ELF-1 (cell line): ENCODE measurements at places on chromosomes 2 and 18.

- no peak for DNase-seq
These were observed 192.6 kb upstream of the HDAC4 start for GRCh38 chr2:239593455-239593854.

- no peak for DNase-seq
These were observed 260.5 kb downstream of the TNS1 start for GRCh38 chr2:217742276-217742675.

- no peak for DNase-seq
These were observed 203.4 kb downstream of the TGIF1 start for GRCh38 chr18:3653263-3653850.

DNA sequence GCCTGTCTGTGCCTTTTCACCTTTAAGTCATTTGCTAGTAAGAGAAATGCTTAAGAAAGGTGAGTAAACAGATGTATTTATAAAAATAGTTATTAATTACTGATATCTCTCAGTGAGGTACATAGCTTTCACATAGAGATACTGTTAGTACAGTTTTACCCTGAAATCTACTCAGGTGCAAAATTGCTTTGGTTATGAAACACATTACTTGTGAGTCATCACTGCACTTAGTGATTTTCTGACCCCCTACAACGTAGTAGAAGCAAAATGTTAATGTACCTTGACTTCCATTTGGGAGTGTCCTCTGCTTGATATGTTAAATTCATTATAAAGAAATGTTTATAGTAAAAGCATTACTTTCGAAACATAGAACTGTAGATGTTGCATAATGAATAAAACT is 6.5 kb downstream of the GLS start:
- DNase-seq: no peak

- DNase-seq: no peak
These were observed 3.8 kb downstream of the LBH start for GRCh38 chr2:30235008-30235655.

DNA sequence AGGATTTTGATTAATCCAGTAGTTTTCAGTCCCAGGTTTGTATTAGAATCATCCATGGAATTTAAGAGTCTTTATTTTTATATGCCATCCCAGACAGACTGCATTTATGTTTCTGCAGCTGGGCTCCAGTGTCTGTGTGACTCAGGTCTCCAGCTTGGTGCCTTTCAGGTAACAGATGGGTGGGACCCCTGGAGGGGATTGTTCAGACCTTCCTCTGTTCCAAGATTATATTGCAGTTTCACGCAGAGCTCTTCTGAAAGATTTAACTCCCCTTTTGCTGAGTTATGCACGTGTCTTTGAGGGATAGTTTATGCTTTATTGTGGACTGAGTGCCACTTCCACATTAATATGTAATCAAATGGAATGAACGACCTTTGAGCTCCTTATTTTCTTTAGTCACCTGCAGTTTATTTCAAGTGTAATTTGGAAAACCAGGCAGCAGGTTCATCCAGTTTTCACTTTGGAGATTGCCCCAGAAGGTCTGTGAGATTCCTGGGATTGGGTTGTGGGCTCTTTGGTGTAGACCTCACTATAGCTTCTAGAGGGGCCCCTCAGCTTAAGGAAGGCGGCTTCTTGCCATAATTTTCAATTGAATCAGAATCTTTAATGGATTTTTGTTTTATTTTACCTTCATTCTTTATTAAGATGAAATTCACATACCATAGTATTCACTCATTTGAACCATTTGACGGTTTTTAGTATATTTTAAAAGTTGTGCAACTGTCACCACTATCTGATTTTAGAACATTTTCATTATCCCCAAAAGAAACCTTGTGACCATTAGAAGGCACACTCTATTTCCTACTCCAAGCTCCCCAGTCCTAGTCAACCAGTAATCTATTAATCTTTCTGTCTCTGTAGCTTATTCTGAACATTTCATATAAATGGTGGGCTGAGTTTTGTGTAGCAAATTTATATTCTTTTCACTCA is 135.0 kb downstream of the WDSUB1 start:
- no peak for DNase-seq

DNA sequence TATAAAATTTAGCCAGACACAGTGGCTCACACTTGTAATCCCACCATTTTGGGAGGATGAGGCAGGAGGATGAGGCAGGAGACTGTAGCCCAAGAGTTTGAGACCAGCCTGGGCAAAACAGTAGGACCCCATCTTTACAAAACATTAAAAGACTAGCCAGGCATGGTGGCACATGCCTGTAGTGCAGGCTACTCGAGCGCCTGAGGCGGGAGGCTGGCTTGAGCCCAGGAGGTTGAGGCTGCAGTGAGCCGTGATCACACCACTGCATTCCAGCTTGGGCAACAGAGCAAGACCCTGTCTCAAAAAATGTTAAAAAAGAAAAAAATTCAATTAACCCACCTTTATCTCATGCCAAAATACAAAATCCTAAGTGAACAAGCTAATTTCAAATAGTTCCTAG is 4.0 kb downstream of the REV1 start:
- DNase-seq: peak; percentile 58

DNA sequence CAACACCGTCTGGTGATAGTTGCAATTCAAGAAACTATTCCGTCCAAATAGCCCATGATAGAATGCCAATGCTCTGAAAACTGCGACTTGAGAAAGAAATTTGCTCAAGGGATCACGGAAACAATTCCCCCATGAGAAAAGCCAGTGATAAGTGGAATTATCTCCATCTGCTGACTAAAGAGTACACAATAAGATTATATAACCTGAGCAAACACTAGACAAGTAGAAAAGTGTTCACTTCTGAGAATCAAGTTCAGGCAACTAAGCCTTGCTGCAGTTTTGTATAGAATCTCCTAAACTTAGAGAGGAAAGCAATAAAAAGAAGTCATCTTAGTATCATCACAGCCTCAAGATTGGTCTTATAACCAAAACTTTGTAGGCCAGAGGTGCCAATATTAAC is 336.3 kb upstream of the NRXN1 start:
- no peak for DNase-seq

DNA sequence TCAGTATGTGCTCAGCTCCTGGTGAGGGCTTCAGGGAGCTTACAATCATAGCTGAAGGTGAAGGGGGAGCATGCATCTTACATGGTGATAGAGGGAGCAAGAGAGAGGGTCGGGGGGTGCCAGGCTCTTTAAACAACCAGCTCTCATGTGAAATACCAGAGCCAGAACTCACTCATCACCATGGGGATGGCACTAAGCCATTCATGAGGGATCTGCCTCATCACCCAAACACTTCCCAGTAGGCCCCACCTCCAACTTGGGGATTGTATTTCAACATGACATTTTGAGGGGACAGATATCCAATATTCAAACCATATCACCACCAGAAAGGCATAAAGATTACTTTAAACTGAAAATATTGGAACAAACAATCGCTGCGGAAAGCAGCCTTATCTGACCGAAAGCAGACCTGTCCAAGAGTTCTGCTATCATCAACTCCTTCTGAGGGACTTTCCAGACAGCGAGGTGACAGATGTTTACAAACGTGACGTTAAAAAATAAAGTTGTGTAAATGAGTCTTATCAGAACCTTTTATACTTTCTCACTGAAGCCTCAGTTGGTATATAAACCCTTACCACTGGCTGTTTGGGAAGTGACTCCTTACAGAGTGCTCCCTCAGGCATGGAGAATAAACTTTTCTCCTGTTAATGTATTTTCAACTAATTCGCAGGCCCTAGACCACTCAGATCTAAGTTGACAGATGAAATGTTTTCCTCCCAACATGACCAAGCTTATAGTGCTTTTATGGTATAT is 35.5 kb upstream of the PTH2R start:
- DNase-seq: no peak

- DNase-seq: no peak
These were observed 100.8 kb downstream of the MRPS9 start for GRCh38 chr2:105138643-105139042.

- no peak for DNase-seq
These were observed 1609.3 kb upstream of the ZEB2 start for GRCh38 chr2:146129231-146129630.

GRCh38 chr2:156459720-156460119 is 23.5 kb downstream of the GPD2 start:
- no peak for DNase-seq

GRCh38 chr18:51617167-51617566 is 419.7 kb upstream of the MEX3C start:
- no peak for DNase-seq

DNA sequence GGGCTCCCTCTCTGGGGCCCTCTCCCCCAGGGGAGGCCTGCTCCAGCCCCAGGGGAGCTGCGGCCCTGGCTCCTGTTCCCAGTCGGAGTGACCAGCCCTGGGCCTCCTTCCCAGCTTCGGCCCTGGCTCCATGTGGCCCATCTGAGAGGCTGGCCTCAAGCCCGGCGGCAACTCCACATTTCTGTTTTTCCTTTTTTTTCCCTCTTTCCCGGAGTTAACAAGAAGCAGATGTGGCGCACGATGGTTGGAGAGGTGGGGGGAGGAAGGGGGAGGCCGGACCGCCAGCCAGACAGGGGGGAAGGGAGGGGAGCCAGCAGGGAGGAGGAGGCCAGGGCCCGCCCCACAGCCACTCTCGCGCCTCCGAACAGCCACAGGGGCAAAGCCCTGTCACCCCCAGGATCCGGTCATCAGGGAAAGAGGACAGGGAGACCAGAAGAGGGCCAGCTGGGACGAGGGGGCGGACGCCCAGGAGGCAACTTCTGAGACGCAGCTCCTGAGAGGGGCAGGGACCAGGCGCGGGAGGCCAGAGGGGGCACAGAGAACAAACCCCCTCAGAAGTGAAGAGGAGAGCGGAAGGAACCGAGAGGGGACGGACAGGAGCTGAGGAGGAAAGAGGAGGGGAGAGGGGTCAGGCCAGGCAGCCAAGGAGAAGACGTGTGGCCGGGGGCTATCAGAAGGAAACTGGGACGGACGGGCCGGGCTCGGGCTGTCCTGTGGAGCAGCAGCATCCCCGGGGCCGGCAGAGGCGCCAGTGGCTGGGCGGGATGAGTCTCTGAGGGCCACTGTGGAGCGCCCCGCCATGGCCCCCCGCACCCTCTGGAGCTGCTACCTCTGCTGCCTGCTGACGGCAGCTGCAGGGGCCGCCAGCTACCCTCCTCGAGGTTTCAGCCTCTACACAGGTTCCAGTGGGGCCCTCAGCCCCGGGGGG is at the start of gene EMILIN1:
EMILIN1 (plus strand) TSS at position 349 of the 928 bp plus-strand sequence; CDS start at position 800, 451 bp downstream.
- DNase-seq: no peak

- no peak for DNase-seq
These were observed 24.3 kb downstream of the PTMA start for GRCh38 chr2:231732604-231733003.

DNA sequence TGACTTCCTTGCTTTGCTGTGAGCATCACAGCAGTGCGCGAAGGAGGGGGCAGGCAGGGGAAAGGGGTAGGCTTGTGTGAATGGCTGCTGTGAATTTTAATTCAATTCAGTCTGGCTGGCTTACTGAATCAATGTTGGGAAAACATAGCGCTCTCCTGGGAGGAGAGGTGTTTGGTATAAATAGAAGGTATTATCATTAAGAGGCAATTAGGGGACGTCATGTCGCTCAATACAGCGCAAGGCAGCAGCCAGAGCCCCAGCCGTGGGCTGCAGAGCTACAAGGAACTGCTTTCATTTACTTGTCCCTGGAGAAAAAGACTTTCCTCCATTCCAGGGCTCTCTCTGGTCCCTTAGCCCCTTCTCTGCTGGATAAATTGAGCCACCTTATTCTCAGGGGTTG is 181.4 kb upstream of the MSH6 start:
- DNase-seq: peak; percentile 34

- DNase-seq: no peak
These were observed 292.3 kb upstream of the CHAC2 start for GRCh38 chr2:53475321-53475720.

- DNase-seq: peak; percentile 61
These were observed 100.4 kb upstream of the SLC1A4 start for GRCh38 chr2:64888591-64889309.

- no peak for DNase-seq
These were observed 70.4 kb upstream of the TWIST2 start for GRCh38 chr2:238777369-238778067.

DNA sequence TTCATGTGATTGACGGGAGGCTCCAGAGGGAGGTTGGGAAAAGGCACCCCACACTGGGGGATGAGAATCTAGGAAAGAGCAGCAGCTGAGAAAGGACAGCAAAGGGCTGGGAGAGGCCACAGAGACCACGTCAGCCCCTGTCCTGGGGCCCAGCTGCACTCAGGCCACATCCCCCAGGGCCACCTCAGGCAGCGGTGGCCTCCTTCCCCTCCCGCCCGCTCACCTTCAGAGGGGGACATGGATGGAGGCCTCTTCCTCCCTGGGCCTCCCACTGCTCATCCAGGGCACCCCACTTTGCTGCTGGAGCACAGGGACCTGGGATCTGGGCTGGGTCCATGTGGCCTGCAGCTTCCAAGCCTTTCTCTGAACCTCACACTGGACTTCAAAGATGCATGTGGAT is 199.8 kb upstream of the HDAC4 start:
- DNase-seq: no peak

- no peak for DNase-seq
These were observed 75.1 kb downstream of the POLE4 start for GRCh38 chr2:75033516-75033915.

GRCh38 chr2:29780906-29781305 is 140.5 kb downstream of the ALK start:
- no peak for DNase-seq

DNA sequence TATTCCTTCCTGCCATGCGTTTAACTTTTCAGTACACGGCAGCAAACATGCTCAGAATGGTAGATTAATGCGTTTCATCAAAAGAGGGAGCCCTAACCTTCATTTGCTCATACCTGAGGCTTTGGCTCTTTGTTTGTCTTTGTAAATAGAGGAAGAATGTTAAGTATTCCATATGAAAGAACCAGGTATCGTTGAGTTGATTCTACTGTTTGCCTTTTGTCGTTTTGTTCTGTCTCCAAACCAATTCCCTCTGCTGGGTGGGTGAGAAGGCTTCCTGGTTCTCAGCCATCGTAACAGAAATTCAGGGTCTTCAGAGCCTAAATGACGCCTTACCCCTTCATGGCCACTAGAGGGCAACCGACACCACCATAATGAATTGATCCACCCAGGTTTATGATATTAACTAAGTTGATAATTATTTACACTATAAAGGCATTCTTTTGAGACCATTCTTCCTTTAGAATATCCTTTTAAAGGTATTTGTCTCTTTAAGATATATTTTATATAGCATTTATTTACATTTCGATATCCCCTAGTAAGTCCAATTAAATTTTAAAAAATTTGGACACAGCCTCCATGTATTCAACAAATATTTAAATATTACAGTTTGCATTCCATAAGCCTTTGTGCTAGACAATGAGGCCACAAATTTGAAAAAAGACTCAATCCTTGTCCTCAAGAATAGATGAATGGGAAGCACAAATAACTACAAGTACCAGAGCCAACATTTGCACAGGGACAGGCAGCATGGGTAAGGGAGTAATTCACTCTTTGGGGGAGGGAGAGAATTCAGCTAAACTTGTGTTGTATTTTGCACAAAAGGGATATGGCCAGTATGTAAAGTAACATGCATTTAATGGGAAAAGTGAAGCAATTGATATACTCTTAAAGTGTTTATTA is 48.1 kb downstream of the TIMM21 start:
- DNase-seq: peak; percentile 80

GRCh38 chr18:6004119-6004518 is 108.8 kb upstream of the TMEM200C start:
- no peak for DNase-seq

GRCh38 chr18:22465859-22466457 is 48.2 kb upstream of the CTAGE1 start:
- DNase-seq: peak; percentile 56
